Fibroblast of lung (primary cell): ENCODE measurements at places on chromosomes 16 and 17. TPM values are rescaled to one million over a fixed set of nuclear protein-coding genes. Genes with fewer than 3 reads are reported as not detected.

GRCh38 chr16:27840311-27841060 lies 223.0 kb downstream of the GSG1L start:
- no peak for DNase-seq

DNA sequence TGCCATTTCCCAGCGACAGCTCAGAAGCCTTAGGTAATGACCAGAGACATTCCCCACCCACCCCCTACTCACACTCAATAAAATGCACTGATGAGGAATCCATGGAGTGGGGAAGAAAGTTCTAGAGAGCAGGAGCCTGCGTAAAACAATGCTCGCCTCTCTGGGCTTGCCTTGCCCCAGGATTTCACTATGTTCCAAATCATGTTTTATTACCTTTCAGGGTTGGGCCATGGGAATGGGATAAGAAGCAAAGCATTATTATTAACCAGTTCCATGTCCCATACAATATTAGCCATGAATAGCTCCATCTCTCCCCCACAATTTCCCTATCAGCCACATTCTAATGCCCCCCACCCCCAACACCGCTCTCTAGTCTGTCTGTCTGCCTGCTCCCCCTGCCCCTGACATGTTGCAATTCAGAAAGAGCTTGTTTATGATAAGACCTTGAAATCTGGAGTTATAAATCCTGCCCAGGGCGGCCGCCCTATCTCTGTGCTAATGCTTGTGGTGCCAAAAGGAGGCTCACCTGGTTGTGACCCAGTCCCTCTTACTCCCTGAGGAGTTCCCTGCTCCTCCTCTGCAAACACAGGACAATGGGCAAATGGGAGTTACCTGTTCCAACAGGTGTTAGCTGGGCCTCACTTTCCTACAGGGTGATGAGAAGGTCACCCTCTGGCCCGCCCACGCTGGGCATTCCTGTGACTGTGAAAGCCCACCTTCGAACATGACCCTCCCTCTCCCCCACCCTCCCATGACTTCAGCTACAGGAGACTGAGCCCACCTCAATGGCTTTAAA lies 28.0 kb upstream of the DDX52 start:
- no peak for DNase-seq

- DNase-seq, result no peak
Measured at GRCh38 chr17:67088639-67089038, 44.3 kb downstream of the CACNG1 start.

GRCh38 chr17:46108120-46108519 lies 85.1 kb downstream of the KANSL1 start:
- DNase-seq, result no peak

CBFA2T3 gene
- total RNA-seq, result under 0.01 TPM in 2 replicates

AATF gene
- 30.0 and 30.7 TPM in 2 replicates for total RNA-seq
